ENCODE measurements at places on chromosomes 4 and X. TPM values are rescaled to one million over a fixed set of nuclear protein-coding genes. Genes with fewer than 3 reads are reported as not detected.

Gene LRP2BP
- total RNA-seq = 0.92 TPM

Gene CFAP299
- not detected for total RNA-seq

Gene CTAG1B
- not detected for total RNA-seq

Gene APLN
- total RNA-seq = 3.5 TPM

Gene FANCB
- 6.0 TPM for total RNA-seq

All from endothelial cell (in vitro differentiated cells).